Epithelial cell of prostate (primary cell): ENCODE measurements at places on chromosomes 16 and 17.

DNA sequence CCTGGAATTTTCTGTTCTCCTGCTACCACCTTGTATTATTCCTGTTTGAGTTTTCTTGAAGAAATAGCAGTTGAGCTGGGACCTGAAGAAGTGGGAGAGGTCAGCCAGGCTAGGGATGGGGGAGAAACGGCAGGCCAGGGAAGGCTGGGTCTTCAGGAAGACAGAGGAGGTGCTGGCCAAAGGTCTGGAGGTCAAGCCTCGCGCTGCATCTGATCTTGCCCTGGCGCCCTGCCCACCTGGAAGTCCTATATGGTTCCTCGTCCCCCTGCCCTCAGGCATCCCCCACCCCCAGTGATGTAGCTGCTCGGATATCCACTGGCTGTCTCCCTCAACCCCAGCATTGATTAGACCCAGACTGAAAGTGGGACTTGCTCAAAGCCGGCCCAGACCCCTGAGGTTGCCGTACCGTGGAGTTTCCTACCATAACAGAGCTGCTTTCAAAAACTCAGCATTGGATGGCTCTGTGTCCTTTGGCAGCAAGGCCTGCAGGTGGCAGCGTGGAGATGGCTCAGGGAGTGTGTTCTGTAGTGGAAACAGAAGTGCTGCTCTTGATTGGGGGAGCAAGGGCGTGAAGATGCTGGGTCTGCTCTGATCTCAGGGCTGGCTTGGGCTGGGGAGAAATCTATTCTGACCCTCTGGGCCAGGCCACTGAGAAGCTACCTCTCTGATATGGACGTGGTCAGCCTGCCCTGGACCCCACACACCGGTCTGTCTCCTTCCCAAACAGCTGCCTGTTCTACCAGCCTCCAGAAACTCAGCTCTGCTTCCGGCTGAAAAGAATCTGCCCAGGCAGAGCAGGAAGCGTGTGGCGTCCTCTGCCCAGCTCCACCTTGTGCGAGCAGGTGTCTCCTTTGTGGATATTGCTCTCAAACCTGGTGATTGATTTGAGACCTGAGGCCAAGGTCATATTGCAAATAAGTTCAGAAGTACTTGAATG is 107.0 kb upstream of the CACNG5 start:
- no peak for DNase-seq

- DNase-seq = no peak
Measured at GRCh38 chr17:79272220-79272619, 197.6 kb downstream of the ENGASE start.

GRCh38 chr17:50818921-50819657 is 16.3 kb upstream of the WFIKKN2 start:
- DNase-seq = no peak

GRCh38 chr17:50593321-50593720 is 32.8 kb downstream of the CACNA1G start:
- no peak for DNase-seq
